ENCODE measurements at places on chromosomes 4 and X. TPM values are rescaled to one million over a fixed set of nuclear protein-coding genes. Genes with fewer than 3 reads are reported as not detected.
A peak's percentile ranks its signal among the peaks of the same experiment; 100 is the strongest.

DNA sequence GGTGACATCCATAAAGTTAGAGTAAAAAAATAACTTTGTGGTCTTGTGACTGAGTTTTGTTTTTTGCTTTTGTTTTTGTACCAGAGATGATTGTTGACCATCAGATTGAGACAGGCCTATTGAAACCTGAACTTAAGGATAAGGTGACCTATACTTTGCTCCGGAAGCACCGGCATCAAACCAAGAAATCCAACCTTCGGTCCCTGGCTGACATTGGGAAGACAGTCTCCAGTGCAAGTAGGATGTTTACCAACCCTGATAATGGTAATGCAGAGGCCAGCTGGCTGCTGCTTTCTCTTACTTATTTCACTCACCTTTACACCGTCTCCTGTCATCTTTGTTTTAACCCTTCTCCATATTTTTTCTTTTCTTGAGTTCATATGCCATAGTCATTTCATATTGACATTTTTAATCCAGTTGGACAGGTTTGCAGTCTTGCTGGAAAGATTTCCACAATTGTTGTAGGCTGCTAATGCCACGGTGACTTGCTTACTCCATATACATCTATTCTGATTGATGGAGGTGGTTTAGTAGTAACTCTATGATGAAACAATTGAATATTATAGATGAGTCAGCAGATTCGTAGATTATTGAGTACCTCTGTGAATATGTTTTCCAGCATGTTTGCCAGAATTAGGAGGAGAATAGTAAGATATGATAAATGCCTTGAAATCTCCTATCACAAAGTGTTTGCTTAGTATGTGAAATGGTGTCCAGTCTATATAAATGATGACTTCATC is 18.3 kb downstream of the SLC4A4 start:
- H3K27me3 ChIP-seq: no peaks in the 10 kb centered on the region
- H3K4me1 ChIP-seq: no peaks in the 10 kb centered on the region
- H3K36me3 ChIP-seq: no peaks in the 10 kb centered on the region
- H3K4me3 ChIP-seq: no peak overlapping the region
- no peak for DNase-seq

GRCh38 chrX:72128881-72129280 is 2.8 kb downstream of the RTL5 start:
- no peak overlapping the region for H3K4me3 ChIP-seq
- DNase-seq: no peak
- no peaks in the 10 kb centered on the region for H3K36me3 ChIP-seq
- H3K27ac ChIP-seq: no peak overlapping the region
- H3K4me1 ChIP-seq: no peaks in the 10 kb centered on the region
- no peaks in the 10 kb centered on the region for H3K27me3 ChIP-seq

DNA sequence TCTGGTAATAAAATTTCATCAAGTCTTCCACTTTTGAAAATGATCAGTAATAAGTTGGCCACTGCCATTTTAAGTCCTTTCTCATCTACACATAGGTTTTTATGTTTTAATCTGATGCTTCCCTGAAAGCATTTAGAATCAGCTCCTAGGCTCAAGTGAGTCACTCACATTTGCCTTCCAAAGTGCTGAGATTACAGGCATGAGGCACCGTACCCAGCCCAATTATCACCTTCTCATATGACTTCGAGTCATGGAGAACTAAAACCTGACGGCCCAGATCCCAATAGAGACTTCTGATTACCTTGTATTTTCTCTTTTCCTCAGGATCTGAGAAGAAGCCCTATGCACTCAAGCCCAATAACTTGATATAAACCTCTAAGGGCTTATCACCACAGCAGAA is 140.8 kb downstream of the OPHN1 start:
- DNase-seq: no peak
- H3K27ac ChIP-seq: no peak overlapping the region
- H3K4me1 ChIP-seq: no peaks in the 10 kb centered on the region
- no peaks in the 10 kb centered on the region for H3K36me3 ChIP-seq
- no peak overlapping the region for H3K4me3 ChIP-seq

DNA sequence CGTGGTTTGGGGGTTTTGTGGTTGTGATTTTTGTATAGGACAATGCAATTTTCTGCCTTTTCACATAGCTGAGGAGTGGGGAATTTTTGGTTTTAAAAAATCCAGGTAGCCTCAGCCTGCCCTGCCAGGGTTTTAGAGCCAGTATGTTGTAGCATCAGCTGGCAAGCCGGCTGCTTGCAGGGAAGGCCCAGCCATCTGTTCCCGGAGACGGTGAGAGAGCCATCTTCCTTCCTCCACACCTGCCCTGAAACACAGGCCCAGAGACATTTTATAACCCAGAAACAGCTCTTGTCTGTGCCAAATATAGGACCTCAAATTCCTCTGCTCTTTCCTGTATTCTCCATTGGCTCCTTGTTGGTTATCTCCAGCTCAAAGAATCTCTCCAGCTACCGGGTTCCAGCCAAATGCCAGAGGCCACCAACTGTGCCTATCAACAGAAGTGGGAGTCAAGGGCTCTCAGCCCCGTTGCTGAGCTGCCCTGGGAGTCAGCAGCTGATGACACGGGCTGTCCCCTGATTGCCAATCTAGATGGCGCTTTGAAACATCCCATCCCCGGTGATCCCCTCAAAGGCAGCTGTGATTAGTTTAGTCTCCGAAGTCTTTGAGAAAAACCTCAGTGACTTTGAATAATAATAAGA is 595.2 kb downstream of the MID1IP1 start:
- no peak overlapping the region for H3K27ac ChIP-seq
- H3K27me3 ChIP-seq: no peaks in the 10 kb centered on the region
- no peak overlapping the region for H3K4me3 ChIP-seq
- H3K36me3 ChIP-seq: no peaks in the 10 kb centered on the region
- H3K4me1 ChIP-seq: no peaks in the 10 kb centered on the region

DNA sequence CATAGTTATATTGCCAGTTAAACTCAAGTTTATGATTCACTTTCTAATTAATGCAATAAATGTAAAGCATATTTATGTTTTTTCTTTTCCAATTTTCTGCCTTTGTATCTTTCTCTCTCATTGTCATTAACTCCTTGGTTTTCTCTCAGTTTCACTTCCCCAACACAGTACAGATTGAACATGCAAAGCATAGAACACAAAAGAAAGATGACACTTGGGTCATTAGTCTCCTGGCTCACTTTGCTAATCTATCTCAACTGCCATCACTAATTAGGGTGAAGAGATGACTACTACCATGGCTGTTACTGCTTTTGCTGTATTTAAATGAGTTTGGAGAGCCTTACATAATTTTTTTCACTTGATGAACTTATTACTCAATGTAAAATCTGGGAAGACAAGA is 12.3 kb upstream of the NAA11 start:
- H3K4me1 ChIP-seq: no peaks in the 10 kb centered on the region
- no peak overlapping the region for H3K27ac ChIP-seq
- no peaks in the 10 kb centered on the region for H3K36me3 ChIP-seq
- no peak for DNase-seq
- no peaks in the 10 kb centered on the region for H3K27me3 ChIP-seq
- H3K4me3 ChIP-seq: no peak overlapping the region

GRCh38 chrX:44106864-44107263 is 133.7 kb upstream of the NDP start:
- H3K36me3 ChIP-seq: no peaks in the 10 kb centered on the region
- H3K27ac ChIP-seq: no peak overlapping the region
- H3K4me3 ChIP-seq: no peak overlapping the region
- H3K4me1 ChIP-seq: no peaks in the 10 kb centered on the region
- DNase-seq: no peak

DNA sequence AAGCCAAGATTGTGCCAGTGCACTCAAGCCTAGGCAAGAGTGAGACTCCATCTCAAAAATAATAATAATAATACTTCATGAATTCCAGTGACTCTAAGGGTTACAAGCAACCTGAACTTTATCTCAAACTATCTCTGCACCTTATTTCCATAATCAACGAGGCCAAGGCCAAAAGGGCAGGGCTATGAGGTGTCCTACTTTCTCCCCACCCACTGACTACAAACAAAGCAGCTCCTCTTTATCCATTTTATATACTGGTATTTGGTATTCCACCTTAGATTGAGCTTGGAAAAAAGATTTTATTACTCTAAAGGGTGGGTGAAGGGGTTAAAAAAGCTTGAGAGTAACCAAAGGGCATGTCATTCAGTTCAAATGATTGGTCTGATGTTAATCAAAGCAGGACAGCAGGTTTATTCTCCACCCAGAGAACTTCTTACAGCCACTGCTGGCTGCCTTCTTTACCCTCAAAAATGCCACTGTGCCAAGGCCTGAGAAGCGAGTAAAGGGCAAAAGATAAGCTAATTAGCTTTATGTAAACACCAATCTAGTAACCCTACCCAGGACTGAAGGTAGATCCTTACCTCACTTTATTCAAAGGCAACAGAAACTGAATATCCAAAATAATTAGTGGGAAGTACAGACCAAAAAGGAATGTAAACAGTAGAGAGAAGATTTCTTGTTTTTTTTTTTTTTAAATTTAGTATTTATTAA is 28.2 kb downstream of the APOO start:
- H3K27ac ChIP-seq: no peak overlapping the region
- H3K4me1 ChIP-seq: no peaks in the 10 kb centered on the region
- no peaks in the 10 kb centered on the region for H3K36me3 ChIP-seq
- H3K4me3 ChIP-seq: no peak overlapping the region
- no peak for DNase-seq
- no peaks in the 10 kb centered on the region for H3K27me3 ChIP-seq

- no peaks in the 10 kb centered on the region for H3K36me3 ChIP-seq
- peak overlapping the region; percentile 49 for H3K27ac ChIP-seq
- no peaks in the 10 kb centered on the region for H3K27me3 ChIP-seq
- DNase-seq: no peak
- H3K4me1 ChIP-seq: no peaks in the 10 kb centered on the region
- H3K4me3 ChIP-seq: no peak overlapping the region
These were observed 13.9 kb downstream of the PHF8 start for GRCh38 chrX:54030329-54030728.

DNA sequence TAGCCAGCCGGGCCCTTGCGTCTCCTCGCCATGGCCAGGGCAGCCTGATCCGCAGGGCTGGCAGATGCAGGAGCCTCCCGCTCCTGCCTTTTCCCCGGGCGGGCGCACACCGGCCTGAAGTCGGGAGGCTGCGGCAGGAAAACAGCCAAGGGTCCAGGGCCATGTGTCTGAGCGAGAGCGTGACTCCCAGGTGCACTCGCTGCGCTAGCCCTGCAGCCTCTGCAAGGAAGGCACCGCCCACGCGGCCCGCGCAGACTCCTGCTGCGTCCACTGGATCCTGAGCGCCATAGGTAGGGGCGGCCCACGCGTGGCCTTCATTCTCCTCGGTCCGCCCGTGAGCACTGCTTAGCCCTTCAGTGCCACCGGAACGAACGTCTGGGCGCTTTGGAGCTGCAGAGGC is 379.9 kb downstream of the TRAM1L1 start:
- no peak overlapping the region for H3K27ac ChIP-seq
- H3K4me1 ChIP-seq: no peaks in the 10 kb centered on the region
- no peaks in the 10 kb centered on the region for H3K27me3 ChIP-seq
- no peak overlapping the region for H3K4me3 ChIP-seq

DNA sequence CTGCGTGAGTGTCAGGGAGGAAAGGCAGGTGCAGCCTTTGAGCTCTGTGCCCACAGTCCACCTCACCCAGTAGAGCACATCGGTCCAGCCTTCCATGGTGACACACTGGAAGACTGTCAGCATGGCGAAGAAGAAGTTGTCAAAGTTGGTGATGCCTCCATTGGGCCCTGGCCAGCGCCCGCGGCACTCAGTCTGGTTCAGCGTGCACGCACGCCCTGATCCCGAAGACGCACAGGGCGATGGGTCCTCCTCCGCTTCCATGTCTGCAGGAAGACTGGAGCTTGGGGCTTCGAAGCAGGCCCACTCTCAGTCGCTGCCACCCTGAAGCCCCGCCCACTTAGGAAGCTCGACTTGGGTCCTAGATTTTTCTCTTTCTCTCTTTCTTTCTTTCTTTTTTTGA is 5.0 kb downstream of the CACNA1F start:
- DNase-seq: no peak
- no peak overlapping the region for H3K27ac ChIP-seq
- H3K36me3 ChIP-seq: no peaks in the 10 kb centered on the region
- H3K4me1 ChIP-seq: no peaks in the 10 kb centered on the region
- no peaks in the 10 kb centered on the region for H3K27me3 ChIP-seq

DNA sequence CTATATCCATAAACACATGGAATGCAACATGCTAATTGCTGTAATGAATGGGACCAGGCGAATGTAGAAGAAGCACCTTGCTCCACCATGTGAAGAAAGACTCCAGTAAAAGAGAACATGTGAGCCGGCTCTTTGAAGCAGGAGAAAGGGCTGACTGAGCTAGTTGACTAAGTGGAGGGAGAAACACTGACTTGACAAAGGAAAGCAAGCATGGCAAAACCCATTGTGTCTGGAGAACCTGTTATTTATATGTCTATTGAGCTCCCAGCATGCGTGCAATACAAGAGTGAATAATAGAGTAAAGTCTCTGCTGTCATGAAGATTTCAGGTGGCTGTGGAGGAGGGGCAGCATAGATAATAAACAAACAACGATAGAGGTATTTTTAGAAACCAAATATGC is 559.9 kb downstream of the RAB28 start:
- H3K27me3 ChIP-seq: no peaks in the 10 kb centered on the region
- H3K4me1 ChIP-seq: no peaks in the 10 kb centered on the region
- no peak for DNase-seq
- no peak overlapping the region for H3K4me3 ChIP-seq
- no peak overlapping the region for H3K27ac ChIP-seq

DNA sequence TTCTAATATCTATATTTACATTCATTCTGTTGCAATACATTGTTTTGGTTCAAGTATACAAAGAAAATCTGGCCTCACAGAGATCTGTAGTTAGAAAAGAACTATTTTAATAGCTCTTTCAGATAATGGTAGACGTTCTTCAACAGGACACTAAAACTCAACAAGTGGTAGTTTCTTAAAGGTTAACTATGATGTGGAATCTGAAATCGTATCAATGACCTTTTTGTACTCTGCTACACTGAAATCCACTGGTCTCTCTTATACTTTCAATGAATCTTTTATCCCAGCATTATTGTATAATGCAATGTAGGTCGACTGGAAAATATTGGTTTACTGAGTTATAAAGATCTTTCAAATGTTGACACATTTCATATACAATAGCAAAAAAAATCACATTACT is 12.7 kb downstream of the TMEM185A start:
- H3K27ac ChIP-seq: no peak overlapping the region
- H3K27me3 ChIP-seq: no peaks in the 10 kb centered on the region

- H3K36me3 ChIP-seq: no peaks in the 10 kb centered on the region
- DNase-seq: no peak
- H3K4me1 ChIP-seq: no peaks in the 10 kb centered on the region
- no peak overlapping the region for H3K27ac ChIP-seq
- H3K27me3 ChIP-seq: peaks cover 11% of the 10 kb centered on the region
These were observed 36.3 kb upstream of the ADRA2C start for GRCh38 chr4:3729882-3730226.

GRCh38 chrX:119194621-119195020 is 41.5 kb upstream of the PGRMC1 start:
- H3K4me3 ChIP-seq: no peak overlapping the region
- H3K36me3 ChIP-seq: no peaks in the 10 kb centered on the region
- no peaks in the 10 kb centered on the region for H3K27me3 ChIP-seq

DMRTC1 gene
- total RNA-seq: 0.73 TPM

PPP1R2C gene
- total RNA-seq: 6.6 TPM

KCND1 gene
- 0.23 TPM for total RNA-seq

FOXR2 gene
- not detected for total RNA-seq

BMX gene
- total RNA-seq: 0.14 TPM

LRCH2 gene
- 5.6 TPM for total RNA-seq
